Adrenal gland (tissue), 19 donors: ENCODE measurements at places on chromosomes 3 and 15.
A peak's percentile ranks its signal among the peaks of the same experiment; 100 is the strongest.

- no peak for DNase-seq
- no peaks in the 10 kb centered on the region for H3K36me3 ChIP-seq
- H3K27ac ChIP-seq: no peak overlapping the region
- H3K27me3 ChIP-seq: no peaks in the 10 kb centered on the region
- H3K4me1 ChIP-seq: peaks cover 5% of the 10 kb centered on the region
Measured at GRCh38 chr3:188253800-188254452, 100.0 kb downstream of the LPP start.

- no peak for DNase-seq
- H3K4me3 ChIP-seq: no peak overlapping the region
- no peak overlapping the region for H3K27ac ChIP-seq
- H3K27me3 ChIP-seq: no peaks in the 10 kb centered on the region
Measured at GRCh38 chr3:17877299-17877698, 134.9 kb upstream of the TBC1D5 start.

DNA sequence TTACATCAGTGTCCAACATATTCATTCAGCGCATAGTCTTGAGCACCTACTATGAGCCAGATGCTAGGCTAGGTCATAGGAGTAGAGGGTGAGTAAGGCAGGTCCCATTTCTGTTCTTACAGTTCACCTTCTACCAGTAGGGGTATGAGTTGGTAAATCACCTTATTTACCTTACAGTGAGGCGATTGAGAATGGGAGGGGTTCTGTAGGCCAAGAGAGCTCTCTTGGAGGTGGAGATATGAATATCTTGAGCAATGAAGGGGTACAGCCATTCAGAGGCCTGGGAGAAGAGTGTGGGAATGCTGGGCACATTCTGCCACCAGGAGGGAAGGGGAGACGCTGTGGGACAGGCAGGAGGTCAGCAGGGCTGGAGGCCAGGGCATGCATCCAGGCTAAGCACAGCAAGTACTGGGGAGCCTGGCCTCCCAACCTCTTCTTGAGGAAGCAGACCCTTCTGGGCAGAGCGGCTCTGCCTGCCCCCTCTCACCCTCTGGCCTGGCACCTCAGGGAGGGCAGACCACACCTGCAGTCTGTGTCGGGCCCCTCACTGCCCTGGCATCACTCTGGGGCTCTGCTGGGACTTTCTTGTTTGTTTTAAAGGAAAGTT, 123.4 kb downstream of the EEFSEC start:
- no peak overlapping the region for H3K4me3 ChIP-seq
- H3K4me1 ChIP-seq: peaks cover 5% of the 10 kb centered on the region
- no peak for DNase-seq
- H3K36me3 ChIP-seq: no peaks in the 10 kb centered on the region
- H3K27ac ChIP-seq: no peak overlapping the region

- H3K4me3 ChIP-seq: no peak overlapping the region
- no peaks in the 10 kb centered on the region for H3K27me3 ChIP-seq
- DNase-seq: no peak
- no peaks in the 10 kb centered on the region for H3K36me3 ChIP-seq
Measured at GRCh38 chr3:60250206-60250605, 1001.0 kb downstream of the FHIT start.

DNA sequence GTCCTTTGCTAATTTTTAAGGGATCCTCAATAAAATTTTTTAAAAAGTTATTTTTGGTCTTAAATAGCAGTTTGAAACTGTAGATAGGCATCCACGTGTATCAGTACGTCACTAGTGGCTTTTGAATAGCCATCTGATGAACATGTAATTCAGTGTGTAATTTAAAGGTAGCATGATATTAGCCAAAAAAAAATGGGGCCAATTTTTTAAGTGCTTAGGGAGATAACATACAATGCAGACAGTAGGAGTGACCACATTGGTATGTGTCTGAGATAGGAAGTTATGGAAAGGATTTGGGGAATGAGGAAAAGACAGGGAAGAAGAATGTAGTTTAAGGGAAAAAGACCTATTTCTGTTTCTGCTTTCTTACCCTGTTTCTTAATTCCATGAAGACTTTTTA, 2.5 kb downstream of the AP4E1 start:
- DNase-seq: no peak
- no peaks in the 10 kb centered on the region for H3K36me3 ChIP-seq
- H3K27me3 ChIP-seq: no peaks in the 10 kb centered on the region

DNA sequence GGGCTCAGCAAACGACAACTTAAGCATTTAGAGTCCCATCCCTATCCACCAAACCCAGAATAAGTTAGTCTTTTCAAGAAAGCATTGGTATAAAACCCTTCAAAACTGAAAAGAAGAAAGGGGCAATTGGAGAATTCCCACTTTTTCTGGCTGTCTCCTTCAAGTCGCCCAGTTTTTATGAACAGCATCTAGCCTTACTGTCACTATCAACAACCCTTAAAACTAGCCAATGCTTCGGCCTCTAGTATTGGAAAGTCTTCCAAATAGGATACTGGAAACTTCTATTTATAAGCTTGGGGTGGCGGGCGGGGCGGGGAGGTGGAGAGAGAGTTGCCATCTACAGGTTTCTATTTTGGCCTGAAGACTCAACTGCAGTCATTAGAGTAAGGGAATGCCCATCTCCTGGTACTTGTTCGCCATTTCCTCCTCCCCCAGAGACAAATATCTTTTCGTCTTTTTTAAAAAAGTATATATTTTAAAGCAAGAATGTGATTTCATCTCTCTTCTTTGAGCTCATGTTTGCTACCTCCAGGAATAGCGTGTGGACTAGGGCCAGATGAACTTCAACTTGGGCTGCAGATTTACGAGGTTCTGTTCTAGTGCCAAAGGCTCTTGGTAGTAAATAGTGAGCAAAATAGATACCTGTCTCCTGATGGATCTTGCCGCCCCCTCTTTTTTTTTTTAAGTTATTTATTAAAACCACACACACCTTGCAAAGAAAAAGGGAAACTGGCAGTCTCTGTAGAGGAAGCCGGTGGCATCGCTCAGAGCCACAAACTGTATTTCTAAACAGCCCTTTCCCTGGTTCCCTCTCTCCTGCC, 2.7 kb downstream of the BCL6 start:
- no peaks in the 10 kb centered on the region for H3K27me3 ChIP-seq
- peaks cover 27% of the 10 kb centered on the region for H3K4me1 ChIP-seq
- H3K27ac ChIP-seq: peak overlapping the region; percentile 100
- peak; percentile 69 for DNase-seq
- H3K4me3 ChIP-seq: no peak overlapping the region
- no peaks in the 10 kb centered on the region for H3K36me3 ChIP-seq

DNA sequence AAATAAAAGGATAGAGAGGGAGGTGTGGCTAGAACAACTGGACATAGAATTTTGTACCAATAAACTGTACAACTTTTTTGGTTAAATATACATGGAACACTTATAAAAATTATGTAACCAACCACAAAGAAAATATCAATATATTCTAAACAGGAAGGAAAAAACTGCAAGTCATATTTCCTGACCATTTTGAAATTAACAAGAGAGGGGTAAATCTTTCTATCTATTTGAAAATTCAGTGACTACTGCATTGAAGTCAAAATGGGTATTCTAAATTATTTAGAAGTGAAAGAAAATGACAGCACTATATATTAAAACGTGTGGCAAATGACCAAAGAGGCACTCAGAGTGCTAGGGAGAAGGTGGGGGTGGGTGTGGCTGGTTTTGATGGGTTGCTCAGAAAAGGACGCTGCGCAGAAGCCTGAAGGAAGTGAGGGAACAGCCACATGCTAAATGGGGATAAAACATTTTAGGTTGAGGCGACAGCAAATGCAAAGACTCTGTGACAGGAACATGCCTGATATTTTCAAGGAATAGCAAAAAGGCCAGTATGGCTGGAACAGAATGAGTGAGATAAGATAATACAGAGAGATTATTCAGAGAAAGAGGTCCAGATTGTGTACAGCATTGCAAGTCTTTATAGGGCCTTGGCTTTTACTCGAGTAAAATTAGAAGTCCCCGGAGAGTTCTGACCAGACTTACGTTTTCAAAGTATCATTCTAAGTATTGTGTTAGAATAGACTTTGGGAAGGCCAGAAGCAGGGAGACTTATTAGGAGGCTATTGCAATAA, 41.1 kb downstream of the ERICH6 start:
- no peaks in the 10 kb centered on the region for H3K4me1 ChIP-seq
- no peak overlapping the region for H3K4me3 ChIP-seq
- DNase-seq: no peak
- no peaks in the 10 kb centered on the region for H3K36me3 ChIP-seq
- H3K27ac ChIP-seq: no peak overlapping the region

DNA sequence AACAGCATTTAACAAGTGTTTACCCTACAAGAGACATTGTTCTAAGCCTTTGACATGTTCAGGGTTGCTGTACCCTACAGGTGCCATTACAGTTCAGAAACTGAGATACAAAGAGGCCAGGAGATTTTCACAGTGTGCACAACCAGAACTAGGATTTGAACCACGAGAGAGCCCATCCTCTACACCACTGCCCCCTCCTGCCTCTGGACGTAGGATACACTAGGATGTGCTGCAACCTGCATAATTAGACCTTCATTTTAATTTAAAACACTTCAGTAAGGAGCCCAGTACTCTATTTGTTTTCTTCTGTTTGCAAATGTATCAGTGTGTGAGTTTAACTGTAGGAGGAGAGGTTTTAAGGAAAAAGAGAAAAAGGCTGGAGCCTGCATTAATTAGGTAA, 123.1 kb upstream of the RARB start:
- no peaks in the 10 kb centered on the region for H3K27me3 ChIP-seq
- no peaks in the 10 kb centered on the region for H3K4me1 ChIP-seq
- no peak overlapping the region for H3K4me3 ChIP-seq
- H3K27ac ChIP-seq: no peak overlapping the region
- DNase-seq: no peak
- no peaks in the 10 kb centered on the region for H3K36me3 ChIP-seq

DNA sequence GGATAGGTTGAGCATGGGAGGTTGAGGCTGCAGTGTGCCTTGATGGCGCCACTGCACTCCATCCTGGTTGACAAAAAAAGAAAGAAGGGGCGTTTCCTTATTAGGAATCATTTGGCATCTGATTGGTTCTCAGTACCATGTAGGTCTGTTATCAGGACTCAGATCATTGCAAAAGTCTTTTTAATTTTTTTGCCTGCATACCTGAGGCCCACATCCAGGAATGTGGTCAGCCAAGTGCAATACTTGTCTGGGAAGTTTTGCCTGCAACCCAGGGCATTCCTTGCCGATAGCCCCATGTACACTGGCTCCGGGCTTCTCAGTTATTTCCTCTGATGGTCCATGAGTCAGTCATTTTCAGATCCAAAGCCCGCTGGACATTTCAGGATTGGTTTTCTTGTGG, 50.1 kb upstream of the CRTC3 start:
- H3K4me1 ChIP-seq: no peaks in the 10 kb centered on the region
- H3K4me3 ChIP-seq: no peak overlapping the region
- no peaks in the 10 kb centered on the region for H3K36me3 ChIP-seq
